ENCODE measurements at places on chromosomes 16 and 17.

- no peaks in the 10 kb centered on the region for H3K36me3 ChIP-seq
- H3K4me1 ChIP-seq = no peaks in the 10 kb centered on the region
- DNase-seq = no peak
- H3K27ac ChIP-seq = no peak overlapping the region
- H3K4me3 ChIP-seq = no peak overlapping the region
Observed at GRCh38 chr16:50989047-50989446, 162.0 kb downstream of the SALL1 start.

- H3K4me1 ChIP-seq = peaks cover 31% of the 10 kb centered on the region
- H3K36me3 ChIP-seq = no peaks in the 10 kb centered on the region
- no peak for DNase-seq
- no peak overlapping the region for H3K4me3 ChIP-seq
- peak overlapping the region; percentile 48 for H3K27ac ChIP-seq
- H3K27me3 ChIP-seq = no peaks in the 10 kb centered on the region
Observed at GRCh38 chr16:19853742-19854542, 30.7 kb downstream of the GPRC5B start.

- peak overlapping the region; percentile 96 for H3K27ac ChIP-seq
- no peak for DNase-seq
- H3K4me3 ChIP-seq = no peak overlapping the region
Observed at GRCh38 chr17:64259922-64260321, 3.1 kb downstream of the TEX2 start.

DNA sequence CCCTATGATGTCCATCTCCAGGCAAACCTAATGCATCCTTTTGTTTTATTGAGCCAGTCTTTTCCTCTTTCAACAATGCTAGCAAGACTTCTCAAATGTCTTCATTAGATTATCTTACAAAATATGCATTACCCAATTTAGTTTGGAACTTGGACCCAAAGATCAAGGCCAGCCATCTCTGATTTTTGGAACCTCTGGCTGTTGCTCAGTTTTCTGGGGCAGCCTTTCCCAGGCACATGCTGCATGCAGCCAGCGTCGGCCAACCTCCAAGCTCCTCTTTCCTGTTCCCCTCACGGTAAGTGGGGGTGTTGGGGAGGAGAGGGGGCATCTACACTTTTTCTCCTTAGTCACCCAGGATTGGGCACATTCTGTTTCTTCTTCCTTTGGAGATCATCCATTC, 189.3 kb downstream of the PRKCA start:
- no peaks in the 10 kb centered on the region for H3K36me3 ChIP-seq
- no peak for DNase-seq
- H3K4me1 ChIP-seq = no peaks in the 10 kb centered on the region

GRCh38 chr17:979539-980405, at the start of gene NXN:
Gene NXN (minus strand): TSS chr17:979776.
- H3K4me1 ChIP-seq = peaks cover 45% of the 10 kb centered on the region
- no peaks in the 10 kb centered on the region for H3K27me3 ChIP-seq
- no peaks in the 10 kb centered on the region for H3K36me3 ChIP-seq
- DNase-seq = peak; percentile 77
- peak within 1 kb of the TSS; percentile 88 for H3K27ac ChIP-seq

DNA sequence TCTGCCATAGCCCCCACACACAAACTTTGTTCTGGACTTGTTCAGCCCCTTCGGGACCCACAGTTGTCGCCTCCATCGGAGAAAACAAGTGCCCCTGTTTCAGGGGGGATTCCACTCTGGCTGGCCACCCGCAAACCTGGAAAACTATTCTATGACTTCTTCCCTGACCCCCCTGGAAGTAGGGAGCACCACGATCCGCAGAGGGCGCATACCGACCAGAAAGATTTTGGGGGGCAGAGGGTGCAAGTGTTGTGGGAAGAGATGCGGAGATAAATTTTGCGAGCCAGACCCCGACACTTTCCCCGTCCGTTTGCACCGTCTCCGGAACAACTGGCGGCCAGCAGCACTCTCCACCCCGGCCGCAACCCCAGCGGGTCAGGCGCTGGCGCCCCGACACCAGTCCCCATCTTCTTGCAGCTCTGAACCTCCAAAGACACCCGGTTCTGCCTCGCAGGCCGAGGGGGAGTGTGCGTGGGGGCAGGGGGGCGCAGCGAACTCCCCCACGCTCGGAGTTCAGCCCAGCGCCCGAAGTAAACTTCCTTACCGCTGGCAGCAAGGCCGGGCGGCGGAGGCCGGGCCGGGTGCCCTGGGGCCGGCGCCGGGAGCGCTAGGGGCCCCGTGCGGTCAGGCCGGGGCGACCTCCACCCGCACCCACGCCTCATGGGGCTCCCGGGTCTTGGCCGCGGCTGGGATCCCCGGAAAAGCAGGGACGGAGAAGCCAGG, 744 bp downstream of the SALL1 start:
- peaks cover 74% of the 10 kb centered on the region for H3K27me3 ChIP-seq
- peak overlapping the region; percentile 50 for H3K4me3 ChIP-seq
- peaks cover 13% of the 10 kb centered on the region for H3K4me1 ChIP-seq
- no peak for DNase-seq
- H3K27ac ChIP-seq = no peak overlapping the region
- H3K36me3 ChIP-seq = no peaks in the 10 kb centered on the region

- H3K4me1 ChIP-seq = peaks cover 39% of the 10 kb centered on the region
- no peaks in the 10 kb centered on the region for H3K36me3 ChIP-seq
- peaks cover 34% of the 10 kb centered on the region for H3K27me3 ChIP-seq
Observed at GRCh38 chr16:8864480-8865110, 4.2 kb downstream of the CARHSP1 start.

- no peak for DNase-seq
- H3K27ac ChIP-seq = no peak overlapping the region
- no peaks in the 10 kb centered on the region for H3K36me3 ChIP-seq
- no peaks in the 10 kb centered on the region for H3K4me1 ChIP-seq
- no peak overlapping the region for H3K4me3 ChIP-seq
Observed at GRCh38 chr16:65667011-65667578, 545.2 kb upstream of the CDH11 start.

GRCh38 chr16:11129378-11129781, 126.6 kb downstream of the SOCS1 start:
- no peak for DNase-seq
- H3K27ac ChIP-seq = no peak overlapping the region
- H3K4me1 ChIP-seq = peaks cover 40% of the 10 kb centered on the region
- no peaks in the 10 kb centered on the region for H3K27me3 ChIP-seq
- H3K36me3 ChIP-seq = peaks cover 6% of the 10 kb centered on the region
- H3K4me3 ChIP-seq = no peak overlapping the region

DNA sequence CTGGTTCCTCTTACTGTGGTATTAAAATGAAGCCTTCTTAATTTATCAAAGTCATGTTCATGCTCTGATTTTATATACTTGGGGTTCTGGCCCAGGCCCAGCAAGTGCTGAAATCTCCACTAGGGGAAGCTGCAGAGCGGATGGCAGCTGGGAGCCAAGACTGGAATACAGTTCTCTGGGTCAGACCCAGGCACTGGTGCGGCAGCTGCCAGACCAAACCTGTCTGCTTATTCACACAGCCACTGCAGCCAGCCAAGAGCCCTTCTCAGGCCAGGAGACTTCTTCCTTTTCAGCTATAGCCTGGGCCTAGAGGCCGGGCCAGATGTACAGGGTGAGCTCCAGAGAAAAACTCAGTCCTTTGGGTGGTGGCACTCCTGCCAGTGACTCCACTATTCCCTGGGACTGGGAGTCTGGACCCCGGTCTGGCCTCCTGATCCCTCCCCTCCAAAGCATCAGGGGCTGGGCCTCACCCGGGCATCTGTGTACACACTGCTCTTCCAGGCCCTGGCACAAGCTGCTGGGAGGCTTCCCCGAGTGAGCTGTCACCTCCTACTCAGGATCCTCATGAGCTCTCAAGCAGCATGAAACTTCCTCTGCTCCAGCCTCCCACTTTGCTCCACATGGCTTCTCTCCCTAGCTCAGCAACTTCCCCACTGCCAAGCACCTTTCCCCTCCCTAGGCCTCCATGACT, 24.4 kb downstream of the ATP6V0D1 start:
- no peaks in the 10 kb centered on the region for H3K36me3 ChIP-seq
- peaks cover 73% of the 10 kb centered on the region for H3K4me1 ChIP-seq
- peak; percentile 78 for DNase-seq
- H3K4me3 ChIP-seq = no peak overlapping the region
- peak overlapping the region; percentile 73 for H3K27ac ChIP-seq
- H3K27me3 ChIP-seq = no peaks in the 10 kb centered on the region

- H3K4me1 ChIP-seq = no peaks in the 10 kb centered on the region
- no peak overlapping the region for H3K4me3 ChIP-seq
- H3K27me3 ChIP-seq = no peaks in the 10 kb centered on the region
- no peaks in the 10 kb centered on the region for H3K36me3 ChIP-seq
- H3K27ac ChIP-seq = no peak overlapping the region
Observed at GRCh38 chr16:77917971-77918370, 104.4 kb upstream of the CLEC3A start.

DNA sequence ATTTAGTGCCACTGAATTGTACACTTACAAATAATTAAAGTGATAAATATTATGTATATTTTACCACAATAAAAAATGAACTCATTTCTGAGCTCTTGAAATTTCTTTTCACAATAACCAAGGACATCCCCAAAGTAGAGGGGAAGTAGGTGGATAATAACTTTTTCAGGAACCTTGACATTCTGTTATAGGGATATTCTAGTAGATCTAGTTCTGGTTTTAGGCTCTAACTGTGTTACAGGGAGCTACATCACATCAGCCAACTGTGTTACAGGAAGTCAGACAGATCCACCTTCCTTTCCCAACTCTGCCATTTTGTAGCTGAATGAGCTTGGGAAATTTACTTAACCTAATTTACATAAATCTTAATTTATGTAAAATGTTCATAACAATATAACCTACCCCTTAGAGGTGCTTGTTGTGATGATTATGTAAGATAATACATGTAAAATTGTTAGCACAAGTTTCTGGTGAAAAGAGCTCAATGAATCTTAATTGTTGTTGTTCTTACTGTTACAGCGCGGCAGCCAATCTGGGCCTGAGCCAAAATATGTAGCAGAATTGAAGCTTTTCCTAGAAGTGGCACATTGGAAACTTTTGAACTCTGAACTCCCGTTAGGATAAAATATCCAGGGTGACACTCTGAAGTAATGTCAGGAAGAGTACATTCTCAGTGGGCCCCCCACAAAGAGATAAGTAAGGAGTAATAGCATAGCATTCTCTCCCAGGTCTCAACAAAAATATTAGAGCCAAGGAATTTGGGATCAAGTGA, 169.8 kb downstream of the AATF start:
- no peak overlapping the region for H3K4me3 ChIP-seq
- DNase-seq = no peak
- H3K36me3 ChIP-seq = peaks cover 8% of the 10 kb centered on the region
- H3K27me3 ChIP-seq = no peaks in the 10 kb centered on the region
